ENCODE measurements at places on chromosomes 13 and 19. TPM values are rescaled to one million over a fixed set of nuclear protein-coding genes. Genes with fewer than 3 reads are reported as not detected.

Gene YIPF2
- 55.2 TPM for total RNA-seq

Gene ZFP28
- total RNA-seq, result 1.6 TPM

Gene CYP2A6
- total RNA-seq, result not detected

Gene FCER2
- 0.44 TPM for total RNA-seq

Gene ZNF816
- 15.1 TPM for total RNA-seq

Gene PSG11
- total RNA-seq, result not detected

Gene ACP7
- total RNA-seq, result not detected

Gene DNAJC15
- 15.9 TPM for total RNA-seq

Gene TMEM259
- total RNA-seq, result 199 TPM

Gene FGF21
- not detected for total RNA-seq

Gene SPART
- total RNA-seq, result 93.4 TPM

Gene FCGBP
- 4,422 TPM for total RNA-seq

Gene ZNF681
- total RNA-seq, result 5.4 TPM

Gene SELENOV
- not detected for total RNA-seq

Gene CD22
- 5.7 TPM for total RNA-seq

Gene KLF1
- total RNA-seq, result not detected

Gene PLPPR2
- total RNA-seq, result 32.8 TPM

Gene CBLC
- 36.5 TPM for total RNA-seq

Gene CSNK1A1L
- total RNA-seq, result not detected

Gene UHRF1
- total RNA-seq, result 4.2 TPM

Gene KLK3
- 4.8 TPM for total RNA-seq

Gene B3GLCT
- total RNA-seq, result 4.0 TPM

Measured in mucosa of descending colon (tissue), 3 donors.